Anterior cingulate cortex (tissue), 58 donors: ENCODE measurements at places on chromosomes 4 and X.

- DNase-seq: no peak
Measured at GRCh38 chr4:40055511-40055862, 1.2 kb upstream of the N4BP2 start.

DNA sequence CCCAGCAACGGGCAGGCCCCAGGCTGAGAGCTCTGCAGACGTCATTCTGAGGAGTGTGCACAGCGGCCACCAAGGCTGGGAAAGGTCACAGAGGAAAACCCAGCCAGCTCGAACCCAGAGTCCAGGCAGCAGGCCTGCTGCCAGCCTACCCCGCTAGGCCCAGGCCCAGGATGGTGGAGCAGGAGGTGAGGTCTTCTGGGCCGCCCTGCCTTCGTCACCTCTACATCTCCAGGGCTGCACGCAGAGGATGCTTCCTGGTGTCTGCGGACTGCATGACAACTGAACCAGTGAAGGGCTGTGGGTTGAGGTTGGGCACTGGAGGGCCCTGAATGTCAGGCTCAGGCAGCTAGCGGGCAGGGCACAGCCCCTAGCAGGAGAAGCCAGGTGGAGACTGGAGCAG lies 5.8 kb upstream of the ADRA2C start:
- DNase-seq: no peak

DNA sequence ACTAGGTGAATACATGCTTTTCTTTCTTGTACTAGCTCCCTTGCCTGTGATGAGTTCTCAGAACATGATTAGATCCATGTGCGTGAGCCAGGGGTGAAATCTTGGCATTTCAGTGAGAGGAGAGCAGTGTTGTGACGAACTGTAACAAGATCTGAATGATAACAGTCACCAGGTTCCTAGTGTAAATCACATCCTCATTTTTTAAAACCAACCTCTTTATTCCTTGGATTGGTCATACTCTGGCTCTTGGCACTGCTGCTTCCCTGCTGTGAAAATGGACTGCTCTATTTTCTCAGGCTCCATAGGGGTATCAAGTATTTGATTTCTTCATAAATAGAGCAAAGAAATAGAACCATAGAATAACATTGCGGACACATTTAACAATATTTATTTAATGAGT lies 206.3 kb downstream of the SLC4A4 start:
- DNase-seq: no peak

DNA sequence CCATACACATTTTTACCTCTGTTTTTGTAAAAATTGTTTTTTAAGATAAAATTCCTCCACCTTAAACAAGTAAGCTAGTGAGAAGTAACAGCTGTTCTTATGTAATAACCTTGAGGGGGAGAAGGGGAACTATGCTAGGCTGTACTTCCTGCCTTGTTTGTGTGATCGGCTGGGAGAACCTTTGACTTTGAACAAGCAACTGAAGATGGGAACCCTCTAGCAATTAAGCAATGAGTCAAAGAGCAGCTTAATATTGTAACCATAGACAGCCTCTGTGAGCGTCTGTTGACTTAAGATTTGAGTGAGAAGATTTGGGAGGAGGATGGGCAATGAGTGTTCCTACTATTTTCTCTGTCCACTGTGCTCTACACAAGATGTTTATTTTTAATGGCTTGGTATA lies 135.1 kb downstream of the SCLT1 start:
- DNase-seq: no peak

- DNase-seq: no peak
Measured at GRCh38 chrX:11628399-11628798, 37.3 kb downstream of the ARHGAP6 start.

GRCh38 chr4:7877176-7877575 lies 62.5 kb downstream of the AFAP1 start:
- no peak for DNase-seq

DNA sequence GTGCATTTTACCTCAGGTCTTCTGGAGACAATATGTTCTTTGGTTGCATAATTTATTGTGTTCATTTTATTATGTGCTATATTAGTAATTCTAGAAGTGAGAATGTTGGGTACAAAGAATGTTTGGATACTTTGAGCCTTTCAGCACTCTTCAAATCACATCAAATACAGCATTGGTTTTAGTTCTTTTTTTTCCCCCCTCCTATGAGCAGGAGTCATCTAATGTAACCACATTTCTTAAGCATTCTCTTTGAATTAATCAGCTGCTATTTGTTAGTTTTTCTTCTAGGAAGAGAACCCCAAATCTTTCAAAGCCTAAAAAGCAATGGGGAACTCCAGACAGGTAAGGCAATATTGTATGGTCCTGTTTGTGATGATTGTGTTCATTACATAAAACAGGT lies 46.7 kb downstream of the ARL9 start:
- no peak for DNase-seq

DNA sequence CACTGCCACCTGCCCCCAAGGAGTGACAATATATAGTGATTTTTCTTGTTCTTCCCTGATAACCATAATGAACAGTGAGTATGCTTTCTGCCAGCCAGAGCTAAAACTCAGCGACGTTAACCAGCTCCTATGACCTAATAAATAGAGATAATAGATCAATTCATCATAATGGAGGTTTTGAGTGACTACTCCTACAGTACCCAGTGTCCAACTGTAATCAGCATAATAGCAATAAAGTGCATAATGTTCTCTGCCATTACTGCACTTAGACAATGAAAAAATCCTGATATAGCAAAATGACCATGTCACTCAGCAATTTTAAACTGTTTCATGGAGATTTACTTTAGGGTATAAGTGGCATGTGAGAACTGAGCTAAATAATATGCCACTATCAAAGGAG lies 20.7 kb upstream of the TXLNG start:
- DNase-seq: no peak

DNA sequence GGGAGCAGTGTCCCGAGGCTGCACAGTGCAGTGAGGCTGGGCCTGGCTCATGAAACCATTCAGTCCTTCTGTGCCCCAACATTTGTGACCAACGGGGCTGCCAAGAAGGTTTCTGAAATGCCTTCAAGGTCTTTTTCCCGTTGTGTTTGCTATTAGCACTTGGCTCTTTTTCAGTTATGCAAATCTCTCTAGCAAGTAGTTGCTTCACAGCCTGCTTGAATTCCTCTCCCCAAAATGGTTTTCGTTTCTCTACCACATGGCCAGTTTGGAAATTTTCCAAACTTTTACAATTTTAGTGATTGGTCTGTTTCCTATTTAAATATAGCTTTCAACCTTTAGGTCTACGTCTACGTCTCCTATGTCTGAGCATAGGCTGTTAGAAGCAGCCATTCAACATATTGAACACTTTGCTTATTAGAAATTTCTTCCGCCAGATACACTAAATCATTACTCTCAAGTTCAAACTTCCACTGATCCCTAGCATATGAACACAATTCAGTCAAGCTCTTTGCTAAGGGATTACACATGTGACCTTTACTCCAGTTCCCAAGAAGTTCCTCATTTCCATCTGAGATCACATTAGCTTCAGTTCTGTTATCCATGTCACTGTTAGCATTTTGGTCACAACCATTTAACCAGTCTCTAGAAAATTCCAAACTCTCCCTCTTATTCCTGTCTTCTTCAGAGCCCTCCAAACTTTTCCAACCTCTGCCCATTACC lies 901.8 kb downstream of the GLUD2 start:
- no peak for DNase-seq
